ENCODE measurements at places on chromosomes 1 and 21.

- DNase-seq: no peak
Measured at GRCh38 chr1:220655961-220656740, 34.0 kb upstream of the C1orf115 start.

DNA sequence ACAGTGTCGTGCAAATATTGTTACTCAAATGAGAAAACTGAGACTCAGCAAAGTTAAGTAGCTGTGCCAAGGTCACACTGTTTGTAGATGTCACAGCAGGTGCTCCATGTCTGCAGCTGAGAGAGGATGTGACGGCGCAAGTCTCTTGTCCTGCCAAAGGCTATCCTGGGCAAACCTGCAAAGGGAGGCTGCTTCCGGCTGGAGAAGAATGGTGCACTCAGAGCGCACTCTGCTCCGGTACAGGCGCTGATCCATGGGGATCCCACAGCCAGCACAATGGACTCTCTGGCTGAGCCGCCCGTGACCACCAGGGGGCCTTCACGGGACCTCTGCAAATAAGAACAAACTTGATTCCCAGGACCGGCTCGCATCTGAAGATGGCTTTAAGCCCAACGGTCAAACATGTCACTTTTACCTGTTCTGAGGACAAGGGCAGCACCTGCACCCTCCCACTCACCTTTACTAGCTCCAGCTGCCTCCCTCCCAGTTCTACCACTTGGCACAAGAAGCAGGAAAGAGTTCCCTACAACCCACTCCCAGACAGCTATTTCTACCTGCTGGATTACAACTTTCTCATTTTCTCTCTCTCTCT is 21.9 kb downstream of the RD3 start:
- peak; percentile 66 for DNase-seq

DNA sequence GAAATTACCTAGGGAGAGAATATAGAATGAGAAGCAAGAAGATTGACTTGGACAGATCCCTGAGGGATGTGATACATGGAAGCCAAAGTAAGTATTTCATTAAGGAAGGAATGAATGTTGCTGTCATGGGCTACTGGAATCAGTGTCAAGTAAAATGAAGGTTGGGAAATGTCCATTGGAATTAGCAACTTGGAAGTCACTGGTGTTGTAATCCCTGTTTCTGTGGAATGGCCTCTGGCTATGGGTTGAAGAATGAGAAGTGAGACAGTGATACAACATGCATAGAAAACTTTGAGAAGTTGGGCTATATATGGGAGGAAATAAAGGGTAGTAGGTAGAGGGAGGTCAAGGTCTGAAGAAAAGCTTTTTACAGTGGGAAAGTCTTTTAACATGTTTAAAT is 54.7 kb downstream of the CCDC18 start:
- peak; percentile 35 for DNase-seq

DNA sequence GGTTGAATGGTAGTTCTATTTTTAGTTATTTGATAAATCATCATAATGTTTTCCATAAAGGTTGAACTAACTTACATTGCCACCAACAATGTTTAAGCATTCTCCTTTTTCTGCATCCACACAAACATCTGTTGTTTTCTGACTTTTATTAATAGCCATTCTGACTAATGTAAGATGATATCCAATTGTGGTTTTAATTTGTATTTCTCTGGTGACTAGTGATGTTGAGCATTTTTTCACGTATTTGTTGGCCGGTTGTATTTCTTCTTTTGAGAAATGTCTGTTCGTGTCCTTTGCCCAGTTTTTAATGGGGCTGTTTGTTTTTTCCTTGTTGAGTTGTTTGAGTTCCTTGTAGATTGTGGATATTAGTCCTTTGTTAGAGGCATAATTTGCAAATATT is 24.6 kb upstream of the SLC35F3 start:
- no peak for DNase-seq

All from renal cortical epithelial cell (primary cell).